ENCODE measurements at places on chromosomes 2 and 18.

GRCh38 chr2:182355815-182356214 is 71.0 kb downstream of the PDE1A start:
- no peak for DNase-seq

- no peak for DNase-seq
These were observed 23.4 kb upstream of the GMPPA start for GRCh38 chr2:219475278-219475677.

DNA sequence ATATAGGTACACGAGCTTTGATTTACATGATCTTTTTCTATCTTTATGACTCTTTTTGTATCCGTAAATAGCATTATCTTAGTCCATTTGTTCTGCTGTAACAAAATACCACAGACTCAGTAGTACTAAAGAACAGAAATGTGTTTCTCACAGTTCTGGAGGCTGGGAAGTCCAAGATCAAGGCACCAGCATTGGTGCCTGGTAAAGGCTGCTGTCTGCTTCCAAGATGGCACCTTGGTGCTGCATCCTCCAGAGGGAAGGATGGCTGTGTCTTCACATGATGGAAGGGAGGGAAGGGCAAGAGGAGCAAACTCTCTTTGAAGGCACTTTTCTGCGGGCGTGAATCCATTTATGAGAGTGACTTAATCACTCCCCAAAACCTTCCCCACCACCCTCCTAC is 36.0 kb downstream of the EIF5B start:
- no peak for DNase-seq

DNA sequence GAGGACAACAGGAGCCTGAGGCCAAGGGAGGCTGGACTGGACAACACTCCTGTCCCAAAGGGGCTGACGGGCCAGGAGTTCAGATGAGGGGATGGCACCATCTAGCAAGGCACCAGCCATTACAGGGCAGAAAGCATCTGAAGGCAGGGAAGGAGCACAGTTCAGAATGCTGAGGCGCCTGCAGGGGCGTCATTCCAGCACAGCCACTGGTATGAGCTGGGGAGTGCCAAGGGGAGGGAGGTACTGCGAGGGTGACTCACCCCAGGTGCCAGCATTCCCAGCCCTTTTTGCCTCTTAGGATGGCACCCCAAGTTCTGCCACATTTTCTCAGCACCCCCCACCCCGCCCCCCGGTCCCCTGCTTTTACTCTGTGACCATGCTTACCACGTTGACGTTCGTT is 129.8 kb upstream of the EPAS1 start:
- DNase-seq: no peak

GRCh38 chr2:16172324-16173175 is 232.2 kb downstream of the MYCN start:
- DNase-seq: no peak

DNA sequence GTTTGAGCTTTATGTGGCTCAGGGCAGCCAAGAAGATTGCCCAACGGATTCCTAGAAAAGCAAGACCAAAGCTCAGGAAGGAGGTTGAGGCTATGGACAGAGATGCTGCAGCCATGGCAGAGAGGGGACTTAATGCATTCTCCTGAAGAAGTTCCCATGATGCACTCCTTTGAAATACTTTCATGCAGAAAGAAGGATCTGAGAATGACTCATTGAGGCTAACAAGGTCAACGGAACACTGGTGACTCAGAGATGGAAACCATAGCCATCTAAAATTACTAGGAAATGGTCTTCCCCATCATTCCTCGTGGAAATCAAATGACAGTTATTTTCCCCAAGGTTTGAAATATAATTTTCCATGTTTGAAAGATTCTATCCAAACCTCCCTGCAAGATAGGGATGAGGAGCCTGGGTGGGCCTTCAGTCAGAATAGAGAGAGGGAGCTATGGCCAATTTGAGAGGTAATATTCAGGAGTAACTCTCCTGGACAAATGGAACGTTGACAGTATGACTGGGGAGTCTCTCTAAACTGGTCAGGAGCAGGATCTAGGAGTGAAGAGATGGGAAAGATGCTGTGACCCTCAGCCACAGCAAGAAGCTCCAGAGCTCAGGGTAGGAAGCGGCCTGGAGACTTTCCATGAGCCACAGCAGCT is 63.0 kb downstream of the REEP1 start:
- DNase-seq: no peak

DNA sequence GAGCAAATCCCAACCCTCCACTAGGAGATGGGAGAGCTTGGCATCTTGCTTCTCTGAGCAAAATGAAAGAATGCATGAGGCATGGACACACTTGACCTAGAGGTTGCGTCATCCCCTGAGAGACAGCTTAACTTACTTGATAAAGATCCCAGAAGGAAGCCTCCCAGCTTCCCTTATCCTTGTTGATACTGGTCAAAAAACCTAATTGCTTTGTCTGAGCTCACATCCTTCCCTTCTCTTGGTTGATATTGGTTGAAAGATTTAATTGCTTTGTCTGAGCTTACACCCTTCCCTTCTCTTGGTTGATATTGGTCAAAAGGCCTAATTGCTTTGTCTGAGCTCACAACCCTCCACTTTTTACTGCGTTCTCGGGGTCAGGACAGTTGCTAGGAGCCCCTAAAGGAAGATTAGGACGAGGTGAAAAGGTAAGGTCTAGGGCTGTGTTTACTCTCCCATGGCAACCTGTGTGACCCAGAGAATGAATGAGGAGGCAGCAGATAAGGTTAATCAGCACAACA is 12.2 kb upstream of the BOD1L2 start:
- no peak for DNase-seq

DNA sequence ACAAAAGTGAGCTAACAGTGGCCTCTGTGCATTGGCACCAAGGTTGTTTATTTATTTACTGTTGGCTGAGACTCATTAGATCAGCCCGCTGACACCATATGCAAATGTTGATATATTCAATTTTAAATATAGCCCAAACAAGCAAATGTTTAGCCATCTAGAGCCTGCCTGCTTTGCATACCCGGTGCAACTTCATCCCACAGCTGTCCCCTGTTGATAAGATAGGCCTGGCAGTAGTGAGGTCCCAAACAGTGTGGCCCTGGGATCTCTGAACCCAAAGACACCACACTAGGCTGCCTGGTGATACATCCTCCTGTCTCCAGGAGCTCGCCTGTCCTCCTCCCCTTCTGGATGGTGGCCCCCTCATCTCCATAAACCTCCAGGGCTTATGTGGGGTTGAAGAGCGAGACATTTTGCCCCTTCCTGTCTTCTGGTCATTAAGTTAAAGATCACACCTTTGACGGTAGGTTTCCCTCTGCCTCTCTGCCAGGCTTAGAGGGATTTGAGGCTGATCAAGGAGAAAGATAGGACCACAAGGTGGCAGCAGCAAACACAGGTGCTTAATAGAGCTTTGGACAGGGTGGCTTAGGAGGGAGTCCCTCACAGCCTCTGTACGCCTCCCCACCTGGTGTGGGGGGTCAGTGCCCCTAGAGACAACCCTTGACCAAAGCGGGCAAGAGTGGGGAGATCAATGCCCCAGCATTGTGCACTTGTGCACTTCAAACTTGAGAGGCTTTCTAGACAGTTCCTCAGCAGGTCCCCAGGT is 23.7 kb upstream of the MYO5B start:
- DNase-seq: no peak

Data from T-helper 17 cell (primary cell).